ENCODE measurements at places on chromosomes 3 and 15.

- no peak for DNase-seq
These were observed 72.3 kb upstream of the ICE2 start for GRCh38 chr15:60551147-60551780.

DNA sequence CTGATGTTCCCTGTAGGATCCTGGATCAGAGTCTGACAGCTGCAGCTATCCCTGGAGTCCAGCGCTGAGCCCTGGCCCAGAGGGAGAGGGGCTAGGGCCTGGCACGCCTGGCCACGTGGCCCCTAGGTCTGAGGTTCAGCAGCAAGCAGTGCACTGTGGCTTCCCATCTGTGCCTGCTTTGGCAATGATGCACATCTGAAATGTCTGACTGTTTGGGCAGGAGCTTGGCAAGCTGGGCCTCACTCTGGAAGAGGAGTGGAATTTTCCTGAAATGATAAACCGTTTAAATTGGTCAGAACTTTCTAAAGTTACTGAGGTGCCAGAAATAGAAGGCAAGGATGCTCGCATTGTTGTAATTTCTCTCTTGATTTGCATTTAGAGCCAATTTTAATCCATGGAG is 48.8 kb upstream of the MRPS22 start:
- DNase-seq, result no peak

GRCh38 chr15:86624261-86625036 is 544.8 kb downstream of the AGBL1 start:
- DNase-seq, result peak; percentile 45

- no peak for DNase-seq
These were observed 25.3 kb downstream of the FBXO22 start for GRCh38 chr15:75928680-75929608.

DNA sequence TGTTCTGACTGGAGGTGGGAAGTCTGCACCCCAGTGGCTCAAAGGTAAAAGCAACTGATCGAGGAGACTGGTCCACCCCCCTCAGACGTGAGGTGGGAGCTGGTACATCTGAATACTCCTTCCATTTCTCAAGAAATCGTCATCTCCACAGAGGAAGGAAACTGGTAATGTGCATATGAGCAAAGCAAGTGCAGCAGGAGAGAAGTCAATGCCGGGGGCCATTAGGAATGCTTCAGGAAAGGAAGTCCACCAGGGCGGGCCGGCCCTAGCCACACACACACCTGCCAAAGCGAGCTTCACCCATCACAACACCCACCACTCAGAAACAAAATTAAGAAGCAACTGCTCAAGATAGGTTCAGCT is 8.5 kb downstream of the TBC1D2B start:
- DNase-seq, result no peak

DNA sequence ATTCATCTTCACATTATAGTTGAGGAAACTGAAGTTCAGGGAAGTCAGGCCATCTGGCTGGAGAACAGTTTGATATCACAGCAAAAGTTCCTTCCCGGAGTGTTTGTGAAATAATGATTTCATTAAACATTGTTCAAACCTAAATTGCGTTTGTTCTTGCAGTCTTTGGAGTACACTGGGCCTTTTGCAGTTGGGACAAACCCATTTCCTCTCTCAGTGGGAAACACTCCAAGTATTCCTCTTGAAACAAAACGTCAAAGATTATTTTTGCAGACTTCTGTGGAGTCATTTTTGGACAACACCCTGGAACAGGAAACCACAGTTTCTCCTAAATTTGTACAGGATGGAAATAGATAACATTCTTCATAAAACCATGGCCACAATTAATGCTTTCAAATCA is 287.5 kb downstream of the PTPRG start:
- no peak for DNase-seq

DNA sequence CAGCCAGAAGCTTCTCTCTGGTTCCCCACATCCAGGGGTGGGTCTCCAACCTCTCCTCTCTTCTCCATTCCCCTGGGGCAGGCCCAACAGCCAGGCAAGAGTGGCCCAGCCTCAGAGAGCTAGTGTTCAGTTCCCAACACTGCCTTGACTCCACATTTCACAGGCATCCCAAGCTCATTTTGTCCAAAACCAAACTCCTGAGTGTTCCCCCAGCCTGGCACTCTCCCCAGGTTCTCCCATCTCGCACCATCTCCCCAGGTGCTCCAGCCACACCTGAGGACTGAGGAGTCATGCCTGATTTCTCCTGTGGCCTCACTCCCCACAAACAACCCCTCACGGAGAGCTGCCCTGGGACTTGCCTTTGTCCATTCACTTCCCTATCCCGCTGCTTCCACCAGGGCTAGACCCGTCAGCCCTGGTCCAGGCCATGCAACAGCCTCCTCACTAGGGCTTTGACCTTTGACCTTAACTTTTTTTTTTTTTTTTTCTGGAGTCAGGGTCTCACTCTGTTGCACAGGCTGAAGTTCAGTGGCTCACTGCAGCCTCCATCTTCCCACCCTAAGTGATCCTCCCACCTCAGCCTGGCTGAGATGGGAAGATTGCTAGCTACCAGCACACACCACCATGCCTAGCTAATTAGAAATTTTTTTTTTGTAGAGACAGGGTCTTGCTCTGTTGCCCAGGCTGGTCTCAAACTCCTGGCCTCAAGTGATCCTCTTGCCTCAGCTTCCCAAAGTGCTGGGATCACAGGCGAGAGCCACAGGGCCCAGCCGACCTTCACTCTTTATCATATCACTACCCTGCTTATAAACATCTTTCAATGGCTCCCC is 3.9 kb upstream of the CSK start:
- DNase-seq, result no peak

DNA sequence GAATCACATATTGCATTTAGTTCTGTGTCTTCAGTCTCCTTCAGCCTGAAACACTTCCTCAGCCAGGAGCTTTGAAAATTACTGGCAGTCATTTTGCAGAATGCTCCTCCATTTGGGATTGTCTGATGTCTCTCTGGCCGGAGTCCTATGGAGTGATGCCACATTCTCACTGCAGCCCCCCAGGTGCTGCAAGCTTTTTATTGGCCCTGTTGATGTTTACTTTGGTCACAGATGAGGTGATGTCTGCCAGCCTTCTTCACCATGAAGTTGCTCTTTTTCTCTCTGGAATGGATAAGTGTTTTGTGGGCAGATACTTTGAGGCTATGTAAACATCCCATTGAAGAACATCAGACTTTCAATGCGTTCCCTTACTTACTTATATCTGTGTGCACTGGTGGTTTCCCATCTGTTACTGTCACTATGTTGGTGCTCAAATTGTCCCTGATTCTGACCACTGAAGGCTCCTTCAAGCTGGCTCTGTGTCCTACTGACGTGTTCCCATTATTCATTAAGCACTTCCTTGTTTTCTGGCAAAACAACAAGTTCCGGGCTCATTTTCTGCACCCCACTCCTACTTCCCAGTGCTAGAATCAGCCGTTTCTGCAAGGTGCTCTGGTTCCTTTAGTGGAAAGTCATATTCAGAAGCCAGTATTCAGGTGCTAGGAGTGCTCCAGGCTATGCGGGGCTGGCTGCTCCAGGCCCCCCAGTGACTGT is 1.4 kb upstream of the CLEC3B start:
- DNase-seq, result no peak

DNA sequence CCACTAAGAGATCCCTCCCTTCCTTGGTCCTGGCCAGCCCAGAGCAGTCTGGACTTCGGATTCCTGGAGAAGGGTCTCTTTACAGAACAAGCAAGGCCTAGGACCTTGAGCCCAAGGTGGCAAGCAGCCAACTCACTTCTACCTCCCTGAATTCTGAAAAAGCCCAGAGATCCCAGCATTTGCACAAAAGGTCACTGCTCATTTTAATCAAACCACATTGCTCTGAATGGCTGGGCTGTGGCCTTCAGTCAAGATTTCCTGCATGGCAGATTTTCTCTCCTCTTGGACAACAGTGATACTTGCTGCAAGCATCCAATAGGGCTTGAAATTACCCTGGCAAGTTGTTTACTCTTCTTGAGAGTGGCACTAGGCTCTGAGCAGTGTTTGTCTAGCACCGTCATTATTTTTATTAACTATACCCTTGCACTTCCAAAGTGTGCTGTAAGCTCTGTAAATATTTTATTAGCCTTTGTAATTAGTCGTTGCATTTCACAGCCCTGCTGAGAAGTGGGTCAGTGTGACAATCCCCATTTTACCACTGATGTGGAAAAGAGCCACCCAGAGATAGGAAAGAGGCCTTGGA is 274.7 kb upstream of the CTNNB1 start:
- no peak for DNase-seq

All from lower lobe of right lung (tissue), 2 donors.